ENCODE measurements at places on chromosomes 7 and 10. TPM values are rescaled to one million over a fixed set of nuclear protein-coding genes. Genes with fewer than 3 reads are reported as not detected.
A peak's percentile ranks its signal among the peaks of the same experiment; 100 is the strongest.

GRCh38 chr7:41489885-41490284 lies 213.0 kb downstream of the INHBA start:
- no peak for DNase-seq
- H3K4me1 ChIP-seq, result no peaks in the 10 kb centered on the region
- H3K27ac ChIP-seq, result no peak overlapping the region
- H3K4me3 ChIP-seq, result no peak overlapping the region
- no peaks in the 10 kb centered on the region for H3K27me3 ChIP-seq
- H3K36me3 ChIP-seq, result no peaks in the 10 kb centered on the region

DNA sequence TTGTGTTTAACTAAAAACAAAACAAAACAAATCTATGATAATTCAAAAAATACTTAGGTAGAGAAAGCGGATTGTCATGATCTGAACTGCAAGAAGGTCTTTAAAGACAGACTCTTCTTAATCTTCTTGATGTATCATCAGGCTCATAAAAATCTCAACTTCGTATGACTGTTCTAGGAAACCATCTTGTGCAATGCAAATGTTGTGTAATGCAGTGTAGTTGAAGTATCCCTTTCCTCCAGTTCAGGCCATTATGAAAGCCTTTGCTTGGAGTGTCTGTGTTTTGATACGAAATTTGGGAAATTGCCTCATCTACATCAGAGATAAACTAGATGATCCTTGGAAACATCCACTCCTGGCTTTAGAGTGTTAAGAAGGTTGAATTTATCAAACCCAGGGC lies 30.9 kb downstream of the CDK1 start:
- H3K27ac ChIP-seq, result no peak overlapping the region
- H3K27me3 ChIP-seq, result no peaks in the 10 kb centered on the region
- no peak for DNase-seq
- H3K4me1 ChIP-seq, result no peaks in the 10 kb centered on the region
- no peak overlapping the region for H3K4me3 ChIP-seq
- no peaks in the 10 kb centered on the region for H3K36me3 ChIP-seq

- no peaks in the 10 kb centered on the region for H3K27me3 ChIP-seq
- no peaks in the 10 kb centered on the region for H3K4me1 ChIP-seq
- H3K27ac ChIP-seq, result no peak overlapping the region
- no peak for DNase-seq
These were observed 114.8 kb upstream of the NPY start for GRCh38 chr7:24169077-24169624.

DNA sequence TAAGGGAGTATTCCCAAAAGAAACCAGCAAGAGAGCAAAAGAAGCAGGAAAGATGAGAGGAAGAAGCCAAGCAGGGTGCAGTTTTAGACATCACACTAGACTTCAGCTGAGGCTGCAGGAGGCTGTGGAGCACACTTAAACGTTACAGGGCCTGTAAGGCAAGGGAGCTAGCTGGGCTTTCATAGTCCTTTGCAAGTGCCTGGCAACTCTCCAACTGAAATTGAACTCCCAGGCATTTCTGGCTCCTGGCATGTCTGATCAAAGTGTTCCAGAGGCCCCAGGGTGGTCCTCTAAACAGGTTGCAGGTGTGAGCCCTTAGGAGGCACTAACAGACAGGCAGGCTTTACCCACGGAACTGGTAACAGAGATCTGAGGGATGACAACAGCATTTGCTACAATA lies 750.2 kb downstream of the XPNPEP1 start:
- H3K27ac ChIP-seq, result no peak overlapping the region
- no peak overlapping the region for H3K4me3 ChIP-seq
- no peak for DNase-seq
- no peaks in the 10 kb centered on the region for H3K36me3 ChIP-seq

DNA sequence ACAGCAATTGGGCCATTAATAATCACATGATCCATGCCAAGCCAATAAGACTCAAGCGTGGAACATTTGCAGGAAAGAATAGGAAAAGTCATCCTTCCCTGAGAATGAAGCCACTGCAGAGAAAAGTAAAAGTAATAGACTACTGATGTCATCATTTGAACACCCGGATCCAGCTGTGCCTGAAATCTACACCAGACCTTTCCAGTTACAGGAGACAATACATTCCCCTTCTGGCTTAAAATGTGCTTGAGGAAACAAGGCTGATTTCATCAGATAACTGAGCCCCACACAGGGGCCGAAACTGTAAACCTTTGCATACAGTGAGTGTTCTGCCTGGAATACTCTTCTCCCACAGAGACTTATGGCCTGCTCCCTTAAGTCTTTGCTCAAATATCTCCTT lies 232.8 kb downstream of the KCNMA1 start:
- no peak overlapping the region for H3K4me3 ChIP-seq

GRCh38 chr7:142997456-142997989 lies 29.4 kb downstream of the OR9A2 start:
- H3K4me1 ChIP-seq, result no peaks in the 10 kb centered on the region
- no peak overlapping the region for H3K27ac ChIP-seq
- H3K27me3 ChIP-seq, result no peaks in the 10 kb centered on the region
- H3K36me3 ChIP-seq, result no peaks in the 10 kb centered on the region
- DNase-seq, result no peak
- no peak overlapping the region for H3K4me3 ChIP-seq

DNA sequence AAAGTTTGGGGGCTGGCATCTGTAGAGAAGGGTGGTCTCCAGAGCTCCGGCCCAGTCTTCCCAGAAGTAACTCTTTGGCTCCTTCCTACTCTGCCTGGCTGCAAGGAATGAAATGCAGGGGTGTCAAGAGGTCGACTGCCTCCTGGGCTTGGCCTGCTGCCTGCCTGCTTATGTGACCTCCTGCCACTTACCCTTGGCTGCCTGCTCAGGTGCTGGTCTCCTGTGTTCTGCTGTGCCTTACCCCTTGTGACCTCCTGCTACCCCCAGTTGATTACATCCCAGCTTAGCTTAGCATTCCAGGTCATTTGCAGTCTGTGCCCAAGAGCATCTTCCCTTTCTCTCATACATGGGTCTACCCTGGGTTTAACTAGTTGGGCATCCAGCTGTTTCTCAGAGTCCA lies 180.2 kb downstream of the PTPN20 start:
- no peak for DNase-seq
- no peak overlapping the region for H3K4me3 ChIP-seq
- H3K36me3 ChIP-seq, result no peaks in the 10 kb centered on the region
- no peaks in the 10 kb centered on the region for H3K4me1 ChIP-seq

DNA sequence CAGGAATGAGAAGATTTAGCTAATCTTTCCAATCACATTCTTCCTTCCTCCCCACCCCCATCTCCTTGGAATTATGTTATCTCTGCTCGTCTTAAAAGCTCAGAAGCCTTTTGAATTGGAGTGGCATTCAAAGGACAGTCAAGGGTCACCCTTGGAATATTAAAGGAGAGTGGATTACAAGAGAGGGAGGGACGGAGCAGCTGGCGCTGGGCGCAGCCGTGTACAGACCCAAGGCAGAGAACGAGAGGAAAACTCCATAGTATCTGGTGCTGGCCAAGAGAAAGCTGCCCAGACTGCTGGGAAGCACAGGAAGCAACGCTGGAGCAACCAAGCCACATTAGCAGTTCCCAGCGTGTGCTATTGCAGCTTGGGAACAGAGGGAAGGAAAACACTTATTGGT lies 95.7 kb downstream of the POU6F2 start:
- no peaks in the 10 kb centered on the region for H3K27me3 ChIP-seq
- no peak overlapping the region for H3K27ac ChIP-seq
- no peaks in the 10 kb centered on the region for H3K4me1 ChIP-seq

- no peak overlapping the region for H3K4me3 ChIP-seq
- no peaks in the 10 kb centered on the region for H3K36me3 ChIP-seq
- no peak overlapping the region for H3K27ac ChIP-seq
- no peaks in the 10 kb centered on the region for H3K4me1 ChIP-seq
These were observed 452.4 kb upstream of the PHF14 start for GRCh38 chr7:10521306-10521705.

GRCh38 chr10:14225379-14225778 lies 105.3 kb downstream of the FRMD4A start:
- H3K36me3 ChIP-seq, result no peaks in the 10 kb centered on the region
- no peak for DNase-seq
- no peaks in the 10 kb centered on the region for H3K4me1 ChIP-seq
- H3K4me3 ChIP-seq, result no peak overlapping the region
- H3K27me3 ChIP-seq, result no peaks in the 10 kb centered on the region

DNA sequence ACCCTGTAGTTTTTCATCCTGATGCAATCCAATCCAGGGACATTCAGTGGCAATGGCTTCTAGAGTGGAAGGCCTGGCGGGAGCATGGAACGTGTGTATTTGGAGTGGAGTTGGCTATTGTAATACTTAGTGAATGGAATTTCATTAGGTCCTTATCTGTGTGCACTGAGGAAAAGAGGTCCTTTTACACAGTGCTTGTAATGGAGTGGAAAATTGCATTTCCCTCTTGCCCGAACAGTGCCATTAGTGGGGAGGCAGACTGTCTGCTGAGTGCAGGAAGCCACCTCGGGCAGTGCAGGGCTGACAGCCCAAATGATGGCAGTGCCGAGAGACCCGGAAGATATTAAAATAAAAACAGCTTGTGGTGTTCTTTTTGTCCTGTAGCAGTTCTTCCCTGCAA lies 786.6 kb downstream of the LRMDA start:
- no peak overlapping the region for H3K4me3 ChIP-seq
- H3K27me3 ChIP-seq, result no peaks in the 10 kb centered on the region
- H3K27ac ChIP-seq, result no peak overlapping the region
- no peaks in the 10 kb centered on the region for H3K4me1 ChIP-seq
- DNase-seq, result no peak

- H3K27ac ChIP-seq, result no peak overlapping the region
- H3K27me3 ChIP-seq, result no peaks in the 10 kb centered on the region
- peak; percentile 46 for DNase-seq
These were observed 2.0 kb downstream of the ANLN start for GRCh38 chr7:36391436-36392198.

- H3K27me3 ChIP-seq, result no peaks in the 10 kb centered on the region
- no peak for DNase-seq
- no peaks in the 10 kb centered on the region for H3K4me1 ChIP-seq
These were observed 14.6 kb downstream of the LHPP start for GRCh38 chr10:124476043-124476725.

- no peak overlapping the region for H3K27ac ChIP-seq
- no peak overlapping the region for H3K4me3 ChIP-seq
- DNase-seq, result no peak
- no peaks in the 10 kb centered on the region for H3K4me1 ChIP-seq
- H3K27me3 ChIP-seq, result no peaks in the 10 kb centered on the region
These were observed 156.3 kb upstream of the GRB10 start for GRCh38 chr7:50939021-50939420.

WBP1L gene
- total RNA-seq, result 47.9 TPM

SUN1 gene
- total RNA-seq, result 63.5 TPM

IFIT1B gene
- total RNA-seq, result not detected

ABCF2 gene
- 26.1 TPM for total RNA-seq

ITGB8 gene
- total RNA-seq, result not detected

NME8 gene
- 23.5 TPM for total RNA-seq

OAT gene
- 35.8 TPM for total RNA-seq

NPSR1 gene
- not detected for total RNA-seq

FAM221A gene
- total RNA-seq, result 7.4 TPM

SFRP5 gene
- not detected for total RNA-seq

PDE1C gene
- not detected for total RNA-seq

PTF1A gene
- total RNA-seq, result not detected

AP1S1 gene
- total RNA-seq, result 7.0 TPM

PPP1R17 gene
- total RNA-seq, result not detected
